ENCODE measurements at places on chromosomes 1 and 21.

- DNase-seq = no peak
Observed at GRCh38 chr1:98048244-98048643, 127.4 kb upstream of the DPYD start.

DNA sequence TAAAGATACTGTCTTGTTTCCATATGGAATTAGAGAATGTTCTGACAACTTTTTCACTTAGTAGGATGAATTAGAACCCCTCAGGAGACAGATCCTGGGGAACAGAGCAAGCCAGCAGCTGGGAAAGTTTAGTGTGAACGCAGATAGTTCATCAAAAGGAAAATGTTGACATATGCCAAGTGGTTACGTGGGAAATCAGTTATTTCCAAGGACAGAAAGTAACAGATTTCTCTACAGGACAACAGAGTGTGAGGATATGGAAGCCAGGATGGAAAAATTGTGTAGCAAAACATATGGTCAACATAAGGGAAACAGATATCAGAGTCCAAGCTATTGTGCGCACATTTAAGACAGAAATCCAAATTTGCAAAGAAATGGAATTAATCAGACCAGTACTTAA lies 419.5 kb downstream of the LRRIQ3 start:
- DNase-seq = no peak

DNA sequence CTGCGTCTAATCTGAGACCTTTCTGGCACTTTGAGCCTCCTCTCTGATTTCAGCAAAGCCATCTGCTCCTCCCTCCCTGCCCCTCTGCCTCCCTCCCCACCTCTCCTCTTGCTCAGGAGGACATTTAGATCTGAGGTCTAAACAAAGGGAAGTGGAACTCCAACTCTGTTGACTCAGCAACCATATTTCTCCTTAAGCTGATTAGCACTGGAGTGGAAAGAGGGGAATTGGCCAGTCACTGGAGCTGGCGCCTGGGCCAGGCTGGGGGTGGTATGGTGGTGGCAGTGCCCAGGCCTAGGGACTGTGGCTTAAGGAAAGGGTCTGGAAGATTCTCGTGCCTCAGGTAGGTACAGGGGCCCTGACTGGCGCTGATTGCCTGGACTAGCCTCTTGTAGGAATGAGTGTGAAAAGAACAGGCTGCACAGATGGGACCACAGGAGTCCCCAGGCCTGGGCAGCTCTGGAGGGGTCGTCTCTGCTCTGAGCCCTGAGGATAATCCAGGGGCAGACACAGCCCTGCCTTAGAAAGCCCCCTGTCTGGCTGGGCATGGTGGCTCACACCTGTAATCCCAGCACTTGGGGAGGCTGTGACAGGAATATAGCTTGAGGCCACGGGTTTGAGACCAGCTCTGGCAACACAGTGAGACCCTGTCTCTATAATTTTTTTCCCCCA lies 11.9 kb downstream of the SH2D2A start:
- DNase-seq = no peak

- DNase-seq = no peak
Observed at GRCh38 chr1:213277036-213277435, 226.0 kb downstream of the RPS6KC1 start.

- DNase-seq = no peak
Observed at GRCh38 chr1:111099289-111099688, 40.6 kb downstream of the DRAM2 start.

DNA sequence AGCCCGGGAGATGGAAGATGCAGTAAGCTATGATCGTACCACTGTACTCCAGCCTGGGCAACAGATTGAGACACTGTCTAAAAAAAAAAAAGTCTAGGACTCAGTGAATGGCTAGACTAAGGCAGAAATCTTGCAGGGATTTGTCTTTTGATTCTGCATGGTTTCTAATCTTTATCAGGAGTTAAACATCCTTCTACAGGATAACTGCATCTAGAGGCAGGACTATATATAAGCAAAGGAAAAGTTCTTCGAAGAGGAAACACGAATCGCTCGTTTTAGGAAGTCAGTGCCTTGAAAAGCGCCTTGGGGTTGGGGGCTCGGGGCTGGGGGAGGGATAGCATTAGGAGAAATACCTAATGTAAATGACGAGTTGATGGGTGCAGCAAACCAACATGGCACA lies 602 bp upstream of the UFC1 start:
- no peak for DNase-seq

GRCh38 chr1:220787069-220787619 lies 431 bp downstream of the MTARC1 start:
- DNase-seq = no peak

- no peak for DNase-seq
Observed at GRCh38 chr1:53949023-53949990, 3.2 kb downstream of the LRRC42 start.

GRCh38 chr1:50047916-50048694 lies 24.4 kb upstream of the AGBL4 start:
- no peak for DNase-seq

Measured in stimulated activated CD4-positive, alpha-beta T cell treated with anti-CD3 and anti-CD28 coated beads, TNF-alpha, amount 100 ng/mL, for 1 hour (primary cell).